ENCODE measurements at places on chromosomes 3 and 15.

- DNase-seq: no peak
These were observed 138.7 kb upstream of the CBLB start for GRCh38 chr3:106007512-106007911.

- DNase-seq: no peak
These were observed 463.3 kb downstream of the EPHA6 start for GRCh38 chr3:97277708-97278107.

- no peak for DNase-seq
These were observed 150.4 kb upstream of the SATB1 start for GRCh38 chr3:18575573-18575972.

DNA sequence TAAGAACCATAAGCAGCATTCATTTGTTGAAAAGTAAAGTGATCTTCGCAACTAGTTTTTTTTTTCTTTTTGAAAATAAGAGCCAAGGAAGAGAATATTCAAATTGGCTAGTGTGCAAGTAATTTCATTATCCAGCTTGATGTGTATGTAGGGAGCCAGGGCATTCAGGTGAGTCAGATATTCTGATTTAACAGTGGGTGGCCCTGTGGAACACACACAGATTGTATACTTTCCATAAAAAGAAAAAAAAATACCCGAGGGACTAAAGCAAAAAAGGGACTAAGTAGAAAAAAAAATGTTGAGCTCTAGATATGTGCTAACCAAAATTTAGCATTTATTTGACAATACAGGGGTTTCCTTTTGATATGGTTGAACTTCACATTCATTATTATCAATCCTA is 96.9 kb upstream of the ROPN1 start:
- no peak for DNase-seq

- no peak for DNase-seq
These were observed 66.9 kb upstream of the SLC2A2 start for GRCh38 chr3:171093462-171093861.
